ENCODE measurements at places on chromosomes 11 and 22.

DNA sequence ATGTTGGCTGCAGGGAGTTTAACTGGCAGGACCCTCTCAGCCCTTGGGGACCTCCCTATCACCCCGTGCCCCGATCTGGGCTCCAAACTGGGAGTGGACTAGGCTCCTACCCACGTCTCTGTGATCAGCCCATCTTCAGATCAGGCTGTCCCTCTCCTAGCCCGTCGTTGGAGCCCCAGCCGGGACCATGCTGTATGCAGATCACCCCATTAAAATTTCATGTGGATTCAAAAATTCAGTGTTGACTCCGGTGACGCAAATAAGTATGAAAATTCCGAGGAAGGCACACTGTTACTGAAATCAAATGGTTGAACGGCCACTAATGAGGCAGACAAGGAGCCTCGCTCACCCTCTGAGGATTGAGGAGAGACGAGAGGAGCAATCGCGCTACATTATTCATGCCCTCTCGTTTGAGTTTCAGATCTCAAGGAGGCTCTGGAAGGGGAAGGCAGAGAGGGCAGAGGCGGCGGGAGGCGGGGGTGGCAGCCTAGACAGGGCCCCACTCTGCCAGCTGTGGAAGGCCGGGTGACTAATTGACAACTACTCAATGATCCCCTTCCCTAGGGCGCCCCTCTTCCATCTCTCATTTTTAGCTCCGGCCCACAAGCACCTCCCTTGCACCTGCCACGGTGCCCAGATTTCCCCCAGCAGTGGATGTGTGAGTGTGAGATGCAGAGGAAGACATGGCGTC lies 255.4 kb downstream of the MIAT start:
- no peak for DNase-seq

DNA sequence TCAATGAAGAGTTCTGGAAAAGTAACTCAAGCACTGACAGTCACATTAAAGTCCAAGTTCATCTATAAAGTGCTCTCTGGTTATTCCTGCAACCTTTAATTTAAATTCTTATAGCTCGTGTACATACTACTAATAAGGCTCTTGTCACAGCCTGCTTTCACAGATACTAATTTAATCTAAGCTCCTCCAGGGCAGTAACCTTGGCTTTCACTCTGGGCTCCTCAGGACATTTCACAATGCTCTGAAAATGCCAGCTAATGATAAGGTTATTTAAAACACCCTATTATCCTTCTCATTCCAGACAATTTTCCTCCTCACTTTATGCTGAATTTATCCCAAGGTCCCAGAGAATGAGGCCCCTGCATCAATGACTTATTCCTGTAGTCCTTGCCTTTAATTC lies 242.7 kb upstream of the CCDC90B start:
- no peak for DNase-seq

GRCh38 chr11:78586452-78587046 lies 11.9 kb upstream of the NARS2 start:
- no peak for DNase-seq

- DNase-seq, result no peak
These were observed 922 bp upstream of the CSNK1E start for GRCh38 chr22:38317995-38318715.

GRCh38 chr22:30228509-30229359 lies 17.8 kb downstream of the LIF start:
- no peak for DNase-seq

DNA sequence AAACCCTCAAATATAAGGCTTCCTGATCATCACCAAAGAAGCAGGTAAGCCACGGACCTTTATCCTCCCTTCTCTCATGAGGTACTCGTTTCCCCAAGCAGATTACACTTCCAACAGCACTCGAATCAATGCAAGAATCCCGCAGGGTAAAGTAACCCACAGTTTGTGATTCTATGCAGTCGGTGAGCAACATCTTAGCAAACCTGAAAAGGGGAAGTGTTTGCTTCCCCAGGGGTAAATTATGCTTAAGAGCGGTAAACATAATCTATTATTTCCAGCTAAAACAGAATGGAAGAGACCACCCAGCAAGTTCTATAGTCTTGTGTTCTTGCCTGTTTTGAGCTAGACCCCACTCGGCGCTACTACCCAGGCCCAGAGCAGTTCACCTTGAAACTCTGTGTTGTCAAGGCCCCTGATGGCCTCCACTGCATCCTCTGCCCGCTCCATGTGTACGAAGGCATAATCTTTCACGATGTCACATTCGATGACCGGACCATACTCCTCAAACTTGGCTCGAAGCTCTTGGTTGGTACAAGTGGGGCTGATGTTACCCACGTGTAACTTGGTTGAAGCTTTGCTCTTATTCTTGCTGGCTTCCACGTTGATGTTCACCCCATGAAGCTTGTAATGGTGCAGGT lies 1.3 kb downstream of the RBM4B start:
- DNase-seq, result no peak

GRCh38 chr11:45648931-45649330 lies 16.5 kb downstream of the CHST1 start:
- no peak for DNase-seq

GRCh38 chr22:26949193-26949592 lies 291.8 kb downstream of the MIAT start:
- DNase-seq, result no peak

- DNase-seq, result no peak
These were observed 36.1 kb upstream of the AMOTL1 start for GRCh38 chr11:94731880-94732601.

GRCh38 chr11:66845876-66846212 lies 2.6 kb downstream of the RCE1 start:
- DNase-seq, result no peak

GRCh38 chr11:123122852-123123251 lies 60.9 kb upstream of the HSPA8 start:
- no peak for DNase-seq

- DNase-seq, result no peak
These were observed 59.2 kb downstream of the SYTL2 start for GRCh38 chr11:85751724-85752123.

- DNase-seq, result no peak
These were observed 68.4 kb downstream of the TBC1D22A start for GRCh38 chr22:46830841-46831240.

DNA sequence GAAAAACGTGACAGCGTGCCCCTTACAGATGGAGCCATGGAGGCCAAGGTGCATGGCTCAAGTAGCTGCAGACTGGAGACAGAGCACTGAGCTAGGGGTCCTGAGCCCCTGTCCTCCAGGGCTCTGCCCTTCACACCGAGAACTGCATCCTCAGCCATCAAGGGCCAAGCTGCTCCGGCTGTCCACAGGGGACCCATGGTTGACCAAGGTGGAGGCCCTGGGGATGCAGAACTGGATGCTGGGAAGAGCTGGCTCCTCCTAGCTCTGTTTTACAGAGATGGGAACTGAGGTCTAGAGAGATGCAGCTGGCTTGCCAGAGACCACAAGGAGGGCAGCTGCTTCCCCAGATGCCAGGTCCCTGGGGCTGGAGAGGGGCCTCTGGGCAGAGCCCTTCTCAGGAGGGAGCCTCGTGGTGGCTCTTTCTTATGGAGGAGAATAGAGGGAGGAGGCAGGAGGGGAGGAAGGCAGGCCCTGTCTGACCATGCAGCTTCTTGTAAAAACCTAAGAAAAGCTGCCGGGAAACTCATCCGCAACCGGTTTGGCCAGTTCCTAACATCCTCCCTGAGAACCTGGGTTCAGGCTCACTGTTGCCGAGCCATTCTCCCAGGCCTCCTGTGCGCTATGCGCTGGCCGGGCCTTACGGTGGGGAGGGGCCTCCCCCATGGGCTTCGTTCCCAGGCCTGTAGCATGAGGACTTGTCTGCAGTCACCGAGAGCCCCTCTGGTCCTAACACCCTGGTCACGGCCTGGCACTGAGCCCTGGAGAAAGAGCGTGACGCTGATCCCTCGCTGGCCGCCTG lies 80.6 kb downstream of the WNT7B start:
- no peak for DNase-seq

DNA sequence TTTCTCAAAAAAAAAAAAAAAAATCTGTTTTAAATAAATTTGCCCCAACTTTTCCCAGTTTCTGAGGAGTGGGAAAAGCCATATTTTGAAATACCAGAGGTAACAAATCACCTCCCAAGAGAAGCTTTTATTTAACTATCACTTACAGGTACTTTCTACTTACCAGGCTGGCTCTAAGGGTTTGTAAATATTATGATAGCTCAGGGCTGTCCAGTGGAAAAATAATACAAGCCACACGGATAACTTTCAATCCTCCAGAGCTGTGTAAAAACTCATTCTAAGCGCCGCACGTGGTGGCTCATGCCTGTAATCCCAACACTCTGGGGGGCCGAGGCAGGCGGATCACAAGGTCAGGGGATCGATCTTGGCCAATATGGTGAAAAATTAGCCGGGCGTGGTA lies 5.6 kb upstream of the SEC14L4 start:
- no peak for DNase-seq

DNA sequence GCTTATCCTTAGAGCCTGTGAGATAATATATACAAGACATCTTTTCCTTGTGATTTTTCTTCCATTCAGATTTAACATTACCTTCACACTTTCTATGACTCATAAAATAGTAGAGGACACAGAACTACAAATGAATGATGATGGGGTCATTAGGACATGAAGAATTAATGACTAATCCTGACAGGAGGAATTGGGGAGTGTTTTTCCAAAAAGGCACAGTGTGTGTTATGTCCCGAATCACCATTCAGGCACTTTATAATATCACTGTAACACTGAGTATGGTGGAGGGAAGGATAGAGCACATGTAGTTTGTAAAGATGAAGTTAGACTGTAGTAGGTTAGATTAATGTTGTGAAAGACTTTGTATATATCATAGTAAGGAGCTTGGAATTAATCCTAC lies 391.3 kb downstream of the JRKL start:
- no peak for DNase-seq

GRCh38 chr11:2185324-2186085 lies 13.9 kb upstream of the TH start:
- DNase-seq, result no peak

- DNase-seq, result no peak
These were observed 101.8 kb downstream of the USP35 start for GRCh38 chr11:78290293-78291176.

- no peak for DNase-seq
These were observed 7.1 kb downstream of the KCNQ1 start for GRCh38 chr11:2451916-2452315.

- DNase-seq, result no peak
These were observed 4.3 kb upstream of the GP1BB start for GRCh38 chr22:19719050-19719482.

GRCh38 chr22:38220163-38220562 lies 18.4 kb downstream of the MAFF start:
- DNase-seq, result no peak

DNA sequence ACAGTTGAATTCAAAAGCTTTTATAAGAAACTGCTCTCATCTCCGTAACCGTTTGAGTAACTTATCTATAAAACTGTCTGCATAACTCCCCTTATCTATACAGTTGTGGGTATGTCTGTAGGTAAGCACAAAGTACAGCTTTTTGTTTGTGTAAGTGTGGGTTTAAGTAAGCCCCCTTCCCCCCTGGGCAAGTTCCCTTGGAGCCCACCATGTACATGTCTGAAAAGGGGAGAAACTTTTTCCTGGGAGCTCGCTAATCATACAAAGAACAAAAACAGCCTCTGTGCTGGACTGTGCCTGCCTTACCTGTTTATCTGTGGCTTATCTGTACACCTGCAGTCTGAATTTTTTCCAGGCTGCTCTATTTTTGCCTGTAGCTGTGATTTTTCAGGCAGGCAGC lies 36.3 kb upstream of the TMEM45B start:
- no peak for DNase-seq

DNA sequence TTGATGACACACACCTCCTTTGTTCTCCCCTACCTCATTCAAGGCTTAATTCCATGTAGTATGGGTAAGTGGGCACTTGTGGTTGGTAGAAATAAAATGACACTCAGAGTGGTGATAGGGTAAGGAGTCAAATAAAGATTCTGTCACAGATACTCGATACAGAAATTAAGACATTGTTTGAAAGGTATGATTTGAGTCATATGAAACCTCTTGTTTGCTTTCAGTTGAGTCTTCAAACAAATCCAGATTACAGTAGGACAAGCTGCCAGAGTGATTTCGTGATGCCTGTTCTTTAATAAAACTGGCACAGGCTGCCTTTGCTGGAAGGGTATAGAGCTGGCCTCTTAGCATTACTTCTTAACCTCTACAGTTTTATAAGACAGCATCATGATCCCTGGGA lies 182.4 kb downstream of the SPON1 start:
- no peak for DNase-seq
